ENCODE measurements at places on chromosomes 4 and X.

DNA sequence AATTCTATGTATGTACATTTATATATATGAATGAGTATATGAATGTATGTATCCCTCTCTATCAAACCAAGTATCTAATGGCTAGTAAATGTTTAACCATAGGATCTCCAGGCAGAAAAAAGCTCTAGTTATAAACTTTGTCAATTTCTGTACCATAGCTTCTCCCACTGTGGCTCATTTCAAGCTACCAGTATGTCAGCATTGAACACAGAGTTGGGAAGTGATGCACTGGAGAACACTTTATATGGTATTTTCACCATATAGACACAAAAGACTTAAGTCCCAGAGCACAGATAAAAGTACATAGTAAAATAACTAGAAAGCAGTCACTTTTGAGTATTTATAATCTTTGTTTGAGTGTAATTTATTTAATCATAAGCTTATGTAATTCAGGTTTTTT lies 53.9 kb upstream of the ATP8A1 start:
- DNase-seq, result no peak

- DNase-seq, result no peak
These were observed 270.9 kb upstream of the GRIA3 start for GRCh38 chrX:122913134-122913533.

- no peak for DNase-seq
These were observed 624.3 kb upstream of the TENM3 start for GRCh38 chr4:181618896-181619295.

GRCh38 chr4:164027805-164028204 lies 533.3 kb downstream of the TMA16 start:
- no peak for DNase-seq

GRCh38 chr4:68593112-68593511 lies 17.0 kb upstream of the UGT2B17 start:
- no peak for DNase-seq

DNA sequence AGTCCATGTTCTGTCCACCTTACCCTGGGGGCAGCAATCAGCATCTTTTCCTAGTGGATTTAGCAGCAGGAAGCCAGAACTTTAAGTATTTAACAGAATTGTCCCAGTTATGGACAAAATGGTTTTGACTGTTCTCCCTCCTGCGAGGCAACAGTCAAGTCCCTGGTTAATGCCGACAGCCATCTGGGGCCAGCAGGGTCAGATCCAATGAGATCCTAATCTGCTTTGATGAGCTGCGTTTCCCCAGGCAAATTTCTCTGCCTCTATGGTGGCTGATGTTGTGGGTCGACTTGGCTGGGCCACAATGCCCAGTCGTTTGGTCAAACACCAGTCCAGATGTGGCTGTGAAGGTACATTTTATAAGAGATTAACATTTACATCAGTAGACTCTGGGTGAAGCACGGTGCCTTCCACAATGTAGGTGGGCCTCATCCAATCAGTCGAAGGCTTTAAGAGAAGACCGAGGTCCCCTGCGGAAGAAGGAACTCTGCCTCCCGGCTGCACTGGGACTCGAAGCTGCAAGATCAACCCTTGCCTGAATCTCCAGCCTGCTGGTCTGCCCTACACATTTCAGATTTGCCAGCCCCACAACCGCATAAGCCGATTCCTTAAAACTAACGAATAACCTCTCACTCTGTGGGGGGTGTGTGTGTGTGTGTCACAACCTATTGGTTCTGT lies 89.0 kb upstream of the C4orf50 start:
- DNase-seq, result no peak

DNA sequence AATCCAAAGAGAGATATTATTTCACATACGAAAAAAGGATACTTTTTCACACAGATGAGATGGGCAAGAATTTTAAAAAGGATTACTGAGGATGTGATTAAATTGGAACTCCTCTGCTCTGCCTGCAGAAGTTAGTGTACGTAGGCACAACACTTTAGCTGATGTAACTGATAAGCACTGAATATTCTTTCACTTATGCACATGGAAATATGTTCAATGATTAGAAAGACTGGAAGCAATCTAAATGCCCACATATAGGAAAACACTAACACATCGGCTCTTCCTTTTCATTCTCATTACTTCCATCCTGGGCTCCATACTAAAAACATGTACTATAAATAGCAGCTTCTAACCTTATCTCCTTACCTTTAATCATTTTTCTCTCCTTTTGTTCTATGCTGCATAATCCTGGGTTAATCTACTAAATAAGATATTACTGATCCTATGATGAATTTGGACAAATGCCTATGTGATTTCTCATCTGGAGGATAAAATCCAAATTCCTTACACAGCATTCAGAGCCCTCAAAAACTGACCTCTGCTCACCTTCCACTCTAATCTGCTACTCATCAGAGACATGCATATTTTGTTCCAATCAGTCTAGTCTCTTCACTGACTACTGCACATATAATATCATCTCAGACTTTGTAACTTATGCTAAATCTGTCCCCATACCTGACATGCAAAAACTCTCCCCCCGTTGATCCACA lies 197.8 kb downstream of the PDGFC start:
- DNase-seq, result no peak

DNA sequence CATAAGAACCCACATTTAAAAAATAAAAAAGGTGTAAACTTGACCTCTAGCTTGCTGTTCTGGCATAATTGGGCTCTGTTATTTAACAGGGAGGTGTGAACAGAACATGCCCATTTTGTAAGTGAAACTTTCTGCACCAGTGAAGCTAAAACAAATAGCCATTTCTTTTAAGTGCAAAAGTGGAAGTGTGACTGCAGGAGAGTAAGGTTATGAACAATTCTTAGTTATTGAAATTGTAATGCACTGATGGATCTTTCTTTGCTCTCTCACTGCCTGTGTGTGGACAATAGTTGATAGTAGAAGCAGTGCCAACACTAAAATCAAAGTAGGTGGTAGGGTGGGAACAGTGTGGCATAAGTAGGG lies 12.6 kb downstream of the P2RY10 start:
- DNase-seq, result no peak

GRCh38 chr4:78517050-78517652 lies 34.4 kb upstream of the ANXA3 start:
- DNase-seq, result no peak

GRCh38 chr4:80340036-80340435 lies 4.5 kb downstream of the CFAP299 start:
- no peak for DNase-seq

DNA sequence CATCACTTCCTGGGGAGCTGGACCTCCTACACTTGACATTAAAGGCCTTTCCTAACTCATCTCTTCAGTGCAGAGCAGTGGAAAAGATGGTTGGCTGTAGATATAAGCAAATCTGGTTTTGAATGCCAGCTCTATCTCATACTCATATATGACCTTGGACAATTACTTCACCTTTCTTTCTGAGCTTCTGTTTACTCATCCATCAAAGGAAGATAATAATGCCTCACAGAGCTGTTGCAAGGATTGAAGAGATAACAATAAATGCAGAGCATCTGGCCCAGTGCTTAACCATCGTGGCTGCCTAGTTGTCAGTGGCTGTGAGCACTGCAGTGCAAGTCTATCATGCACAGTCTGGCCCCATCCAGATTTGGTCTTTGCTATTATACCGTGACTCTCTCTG lies 148.1 kb upstream of the EOLA2 start:
- DNase-seq, result no peak

GRCh38 chrX:47568656-47569295 lies 7.8 kb downstream of the ARAF start:
- no peak for DNase-seq

GRCh38 chrX:15761564-15762191 lies 23.6 kb downstream of the CA5B start:
- no peak for DNase-seq
